ENCODE measurements at places on chromosomes 4 and X. TPM values are rescaled to one million over a fixed set of nuclear protein-coding genes. Genes with fewer than 3 reads are reported as not detected.

DNA sequence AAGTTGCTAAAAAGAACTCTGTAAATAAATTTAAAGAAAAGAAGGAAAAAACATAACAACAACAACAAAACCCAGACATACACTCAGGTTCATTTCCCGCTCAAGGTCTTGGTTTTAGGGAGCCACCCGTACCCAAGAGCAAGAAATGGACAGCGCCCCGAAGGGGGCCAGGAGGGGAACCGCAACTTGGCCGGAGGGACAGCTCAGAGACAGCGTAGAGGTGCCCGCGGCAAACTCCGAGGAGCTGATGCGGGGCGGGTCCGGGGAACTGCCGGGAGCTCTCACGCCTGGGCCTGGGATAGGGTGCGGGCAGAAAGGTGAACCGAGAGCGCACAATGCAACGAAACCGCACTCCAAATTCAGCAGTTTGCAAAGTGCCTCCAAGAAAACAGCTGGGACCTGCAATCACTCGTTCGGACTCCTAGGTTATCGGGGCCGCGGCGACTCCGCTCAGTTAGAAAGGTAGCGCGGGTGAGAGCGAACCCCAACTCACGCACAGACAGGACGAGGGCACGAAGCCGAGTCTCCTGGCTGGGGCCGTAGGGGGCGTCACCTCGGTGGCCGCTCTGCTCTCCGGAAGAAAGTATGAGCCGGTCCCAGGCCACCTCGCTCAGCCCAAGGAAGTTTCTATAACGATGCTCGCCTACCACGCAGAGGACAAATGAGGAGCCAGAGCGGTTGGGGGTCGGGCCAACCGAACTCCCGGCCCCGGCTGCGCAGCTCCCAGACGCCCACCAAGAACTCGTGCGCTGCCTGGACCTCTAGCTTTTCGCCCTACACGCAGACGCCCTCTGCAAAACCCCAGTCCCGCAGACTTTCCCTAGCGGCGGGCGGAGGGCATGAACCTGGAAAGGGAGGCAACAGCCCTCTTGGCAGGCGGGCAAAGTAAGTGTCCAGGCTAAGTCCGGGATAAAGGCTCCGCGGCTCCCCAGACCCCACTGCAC lies 1.4 kb downstream of the NDNF start:
- H3K27ac ChIP-seq: peak overlapping the region; percentile 68
- H3K36me3 ChIP-seq: no peaks in the 10 kb centered on the region
- DNase-seq: peak; percentile 34
- peaks cover 20% of the 10 kb centered on the region for H3K4me1 ChIP-seq
- peak overlapping the region; percentile 79 for H3K4me3 ChIP-seq

- DNase-seq: no peak
- no peaks in the 10 kb centered on the region for H3K27me3 ChIP-seq
- no peak overlapping the region for H3K4me3 ChIP-seq
- peaks cover 4% of the 10 kb centered on the region for H3K4me1 ChIP-seq
- H3K36me3 ChIP-seq: peaks cover 17% of the 10 kb centered on the region
Observed at GRCh38 chr4:77931452-77932135, 69.0 kb downstream of the MRPL1 start.

- H3K4me1 ChIP-seq: no peaks in the 10 kb centered on the region
- no peak overlapping the region for H3K27ac ChIP-seq
- H3K36me3 ChIP-seq: no peaks in the 10 kb centered on the region
Observed at GRCh38 chrX:47814851-47815250, 21.9 kb upstream of the ZNF81 start.

GRCh38 chr4:27973700-27974099 lies 1113.1 kb downstream of the STIM2 start:
- no peaks in the 10 kb centered on the region for H3K4me1 ChIP-seq
- H3K27me3 ChIP-seq: no peaks in the 10 kb centered on the region
- no peaks in the 10 kb centered on the region for H3K36me3 ChIP-seq

Gene DMRTC1
- 1.3 TPM for total RNA-seq

Gene RHOXF1
- total RNA-seq: 1.7 TPM

Gene HTR2C
- total RNA-seq: not detected

GRCh38 chrX:97639526-97639925 lies 755.8 kb downstream of the RPA4 start:
- no peaks in the 10 kb centered on the region for H3K27me3 ChIP-seq
- no peak for DNase-seq
- no peak overlapping the region for H3K27ac ChIP-seq
- H3K36me3 ChIP-seq: no peaks in the 10 kb centered on the region

DNA sequence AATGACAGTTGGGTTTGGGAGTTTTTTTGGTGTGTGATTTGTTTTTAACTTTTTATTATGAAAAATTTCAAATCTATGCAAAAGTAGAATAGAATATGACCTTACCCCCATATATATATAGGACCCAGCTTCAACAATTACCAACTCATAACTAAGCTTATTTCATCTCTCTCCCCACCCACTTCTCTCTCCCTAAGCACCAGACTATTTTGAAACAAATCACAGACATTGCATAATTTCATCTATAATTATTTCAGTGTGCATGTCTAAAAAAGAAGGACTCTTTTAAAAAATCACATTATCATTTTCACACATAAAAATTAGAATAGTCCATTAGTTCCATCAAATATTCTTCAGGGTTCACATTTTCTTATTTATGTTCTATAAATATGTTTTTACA lies 28.3 kb upstream of the NKX6-1 start:
- H3K4me3 ChIP-seq: no peak overlapping the region
- peaks cover 19% of the 10 kb centered on the region for H3K27me3 ChIP-seq
- DNase-seq: no peak
- no peaks in the 10 kb centered on the region for H3K4me1 ChIP-seq

DNA sequence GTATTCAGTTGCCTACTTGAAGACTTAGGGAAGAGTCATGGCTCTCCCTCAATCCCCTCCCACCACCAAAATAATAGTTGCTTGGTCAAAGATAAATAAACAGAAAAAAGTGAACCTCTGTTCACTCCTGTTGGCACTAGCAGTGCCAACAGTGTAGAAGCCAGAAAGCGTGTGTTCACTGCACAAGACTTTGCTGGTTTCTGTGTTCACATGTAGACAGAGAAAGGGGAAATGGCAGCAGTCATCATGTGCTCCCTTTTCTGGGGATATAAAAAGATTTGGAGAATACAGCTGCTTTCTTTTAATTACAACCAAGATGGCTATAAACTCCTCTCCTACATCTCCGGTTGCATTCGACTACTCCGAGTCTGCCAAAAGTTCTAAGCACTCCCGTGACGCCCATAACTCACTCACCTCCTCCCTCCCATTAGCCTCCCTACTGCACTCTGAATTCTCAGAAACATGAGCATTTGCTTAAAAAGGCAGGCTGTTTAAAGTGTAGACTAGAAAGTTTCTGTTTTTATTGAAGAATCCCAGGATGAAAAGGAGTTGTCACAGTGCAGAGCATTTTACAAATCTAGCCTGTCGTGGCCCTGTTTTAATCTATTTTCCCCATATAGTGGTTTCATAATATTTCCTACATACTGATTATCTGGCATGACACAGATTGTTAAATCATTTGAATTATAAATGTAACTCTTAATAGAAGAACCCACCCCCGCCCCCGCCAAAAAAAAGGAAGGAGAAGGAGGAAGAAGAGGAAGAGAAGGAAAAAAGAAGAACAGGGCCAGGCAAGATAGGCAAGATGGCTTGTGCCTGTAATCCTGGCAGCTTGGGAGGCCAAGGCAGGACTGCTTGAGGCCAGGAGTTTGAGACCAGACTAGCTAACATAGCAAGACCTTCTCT lies 16.7 kb downstream of the LGI2 start:
- H3K27ac ChIP-seq: no peak overlapping the region
- no peak overlapping the region for H3K4me3 ChIP-seq
- no peaks in the 10 kb centered on the region for H3K36me3 ChIP-seq
- H3K4me1 ChIP-seq: no peaks in the 10 kb centered on the region
- peaks cover 28% of the 10 kb centered on the region for H3K27me3 ChIP-seq
- no peak for DNase-seq

- H3K36me3 ChIP-seq: no peaks in the 10 kb centered on the region
- no peaks in the 10 kb centered on the region for H3K4me1 ChIP-seq
- no peak overlapping the region for H3K27ac ChIP-seq
- DNase-seq: no peak
Observed at GRCh38 chr4:121455285-121455684, 74.5 kb upstream of the QRFPR start.

GRCh38 chrX:106611679-106612392 lies at the start of gene RADX:
Gene RADX, plus strand, starts transcription at chrX:106611978. Its CDS starts 103 bp downstream, at chrX:106612081.
- DNase-seq: peak; percentile 86
- H3K27ac ChIP-seq: peak within 1 kb of the TSS; percentile 96
- peaks cover 36% of the 10 kb centered on the region for H3K4me1 ChIP-seq
- H3K4me3 ChIP-seq: peak within 1 kb of the TSS; percentile 94

- no peak overlapping the region for H3K4me3 ChIP-seq
- no peaks in the 10 kb centered on the region for H3K36me3 ChIP-seq
- H3K27ac ChIP-seq: no peak overlapping the region
Observed at GRCh38 chr4:181952478-181952877, 290.7 kb upstream of the TENM3 start.

DNA sequence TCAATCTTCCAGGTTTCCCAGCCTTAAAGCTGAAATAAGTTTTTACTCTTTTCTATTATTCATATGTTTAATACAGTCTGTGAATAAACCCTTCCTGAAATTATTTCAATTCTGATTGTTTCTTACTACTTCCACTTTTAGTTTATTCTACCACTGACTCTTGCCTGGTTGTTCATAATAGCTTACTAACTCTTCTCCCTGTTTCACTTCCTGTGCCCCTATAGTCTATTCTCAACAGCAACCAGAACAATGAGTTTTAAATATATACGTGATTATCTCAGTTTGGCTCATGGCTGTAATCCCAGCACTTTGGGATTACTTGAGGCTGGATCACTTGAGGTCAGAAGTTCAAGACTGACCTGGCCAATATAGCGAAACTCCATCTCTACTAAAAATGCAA lies 408.0 kb upstream of the SPOCK3 start:
- H3K27me3 ChIP-seq: no peaks in the 10 kb centered on the region
- no peaks in the 10 kb centered on the region for H3K36me3 ChIP-seq
- no peak overlapping the region for H3K4me3 ChIP-seq
- DNase-seq: no peak

- no peaks in the 10 kb centered on the region for H3K36me3 ChIP-seq
- no peaks in the 10 kb centered on the region for H3K4me1 ChIP-seq
- no peak overlapping the region for H3K27ac ChIP-seq
- no peak for DNase-seq
Observed at GRCh38 chrX:11629593-11630211, 36.0 kb downstream of the ARHGAP6 start.

GRCh38 chrX:15194146-15194545 lies 75.7 kb downstream of the ASB9 start:
- no peak overlapping the region for H3K27ac ChIP-seq
- H3K4me3 ChIP-seq: no peak overlapping the region
- no peaks in the 10 kb centered on the region for H3K4me1 ChIP-seq
- no peaks in the 10 kb centered on the region for H3K36me3 ChIP-seq
- no peaks in the 10 kb centered on the region for H3K27me3 ChIP-seq

Gene MGAT4D
- not detected for total RNA-seq

DNA sequence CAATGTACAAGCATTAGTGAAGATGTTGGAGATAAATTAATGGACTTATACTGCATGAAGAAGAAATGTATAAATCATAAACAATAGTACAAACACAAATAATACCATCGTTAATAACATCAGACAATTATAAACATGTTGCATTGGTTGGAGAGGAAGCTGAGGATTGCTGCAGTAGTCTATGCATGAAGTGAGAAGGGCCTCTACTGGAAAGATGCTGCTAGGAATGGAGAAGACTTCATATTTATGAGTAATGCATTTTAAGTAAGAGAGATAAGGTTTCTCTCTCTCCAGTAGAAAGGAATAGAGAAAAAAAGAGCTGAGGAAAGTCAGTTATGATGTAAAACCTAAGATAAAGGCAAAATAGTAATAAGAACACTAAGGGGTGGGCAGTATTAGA lies 247.8 kb downstream of the GRID2 start:
- no peaks in the 10 kb centered on the region for H3K36me3 ChIP-seq
- H3K27me3 ChIP-seq: no peaks in the 10 kb centered on the region
- DNase-seq: no peak
- no peak overlapping the region for H3K4me3 ChIP-seq
- no peak overlapping the region for H3K27ac ChIP-seq

Gene DIAPH2
- 6.1 TPM for total RNA-seq

Gene ANK2
- not detected for total RNA-seq

GRCh38 chr4:176261481-176261880 lies 7.5 kb downstream of the ASB5 start:
- H3K4me1 ChIP-seq: no peaks in the 10 kb centered on the region
- no peaks in the 10 kb centered on the region for H3K36me3 ChIP-seq
- H3K27ac ChIP-seq: no peak overlapping the region
- no peak overlapping the region for H3K4me3 ChIP-seq
- peaks cover 2% of the 10 kb centered on the region for H3K27me3 ChIP-seq
- no peak for DNase-seq

DNA sequence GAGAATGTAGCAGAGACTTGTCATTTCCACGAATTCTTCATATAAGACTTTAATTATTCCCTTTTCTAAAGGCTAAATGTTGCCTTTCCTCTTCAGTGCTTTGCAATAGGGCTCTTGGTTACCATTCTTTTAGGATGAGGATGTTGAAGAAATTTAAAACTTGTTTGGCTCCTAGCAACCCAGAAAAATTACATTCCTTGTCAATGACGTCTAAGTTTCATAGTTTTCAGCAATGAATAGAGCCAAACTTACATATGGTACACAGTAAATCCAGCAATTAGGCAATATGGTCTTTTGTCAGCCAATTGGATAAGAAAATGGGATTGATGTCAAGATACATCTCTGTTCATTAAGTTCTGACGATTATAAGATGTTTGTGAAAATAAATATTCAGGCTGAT lies 1639.6 kb upstream of the PCDH10 start:
- H3K4me3 ChIP-seq: no peak overlapping the region
- no peaks in the 10 kb centered on the region for H3K27me3 ChIP-seq
- H3K27ac ChIP-seq: no peak overlapping the region

DNA sequence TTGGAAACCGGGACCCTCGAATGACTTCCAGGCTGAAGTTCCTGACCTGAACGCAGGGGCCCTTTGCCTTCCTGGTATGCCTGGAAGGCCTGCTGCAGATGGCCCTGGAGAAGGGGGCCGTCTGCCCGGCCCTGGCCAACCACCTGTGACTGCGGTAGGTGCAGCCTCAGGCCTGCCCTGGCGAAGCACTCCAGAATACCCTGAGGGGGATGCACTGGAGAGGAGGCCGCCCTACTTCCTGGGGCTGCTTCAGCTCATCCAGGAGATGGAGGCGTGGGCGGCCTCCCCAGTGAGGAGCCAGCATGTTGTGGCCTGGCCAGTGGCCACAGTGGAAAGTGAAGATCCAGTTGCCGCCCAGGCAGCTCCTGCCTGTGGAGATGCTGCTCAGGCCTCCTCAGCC lies 26.4 kb upstream of the PNMA3 start:
- no peak for DNase-seq
- no peak overlapping the region for H3K27ac ChIP-seq
- H3K36me3 ChIP-seq: no peaks in the 10 kb centered on the region
- H3K27me3 ChIP-seq: no peaks in the 10 kb centered on the region
- peaks cover 14% of the 10 kb centered on the region for H3K4me1 ChIP-seq

- H3K27ac ChIP-seq: no peak overlapping the region
- no peak overlapping the region for H3K4me3 ChIP-seq
- no peak for DNase-seq
- H3K27me3 ChIP-seq: no peaks in the 10 kb centered on the region
Observed at GRCh38 chrX:39487969-39488330, 609.8 kb downstream of the BCOR start.

Gene CFAP299
- total RNA-seq: not detected

GRCh38 chrX:17511556-17511955 lies 136.6 kb downstream of the NHS start:
- DNase-seq: no peak
- H3K36me3 ChIP-seq: no peaks in the 10 kb centered on the region
- no peaks in the 10 kb centered on the region for H3K27me3 ChIP-seq
- H3K27ac ChIP-seq: no peak overlapping the region

Data from naive thymus-derived CD8-positive, alpha-beta T cell (primary cell).